Body of pancreas (tissue), 4 donors: ENCODE measurements at places on chromosomes 4 and X. TPM values are rescaled to one million over a fixed set of nuclear protein-coding genes. Genes with fewer than 3 reads are reported as not detected.

The TLR6 gene
- total RNA-seq = 0.99 TPM

The SHROOM3 gene
- 56.7 TPM for total RNA-seq

The SPINK2 gene
- total RNA-seq = not detected

The SLC34A2 gene
- total RNA-seq = 2.0 TPM

The RAB41 gene
- total RNA-seq = not detected

The PCDH10 gene
- total RNA-seq = 0.33 TPM

The GPRIN3 gene
- 5.3 TPM for total RNA-seq

The FAM236B gene
- total RNA-seq = not detected

The PPP4R3C gene
- total RNA-seq = not detected

The SLC49A3 gene
- 8.2 TPM for total RNA-seq

The DGKK gene
- not detected for total RNA-seq

- H3K36me3 ChIP-seq = no peaks in the 10 kb centered on the region
- no peaks in the 10 kb centered on the region for H3K4me1 ChIP-seq
- H3K4me3 ChIP-seq = no peak overlapping the region
- no peak overlapping the region for H3K27ac ChIP-seq
- DNase-seq = no peak
- no peaks in the 10 kb centered on the region for H3K27me3 ChIP-seq
These were observed 179.4 kb upstream of the PACRGL start for GRCh38 chr4:20520901-20521300.

DNA sequence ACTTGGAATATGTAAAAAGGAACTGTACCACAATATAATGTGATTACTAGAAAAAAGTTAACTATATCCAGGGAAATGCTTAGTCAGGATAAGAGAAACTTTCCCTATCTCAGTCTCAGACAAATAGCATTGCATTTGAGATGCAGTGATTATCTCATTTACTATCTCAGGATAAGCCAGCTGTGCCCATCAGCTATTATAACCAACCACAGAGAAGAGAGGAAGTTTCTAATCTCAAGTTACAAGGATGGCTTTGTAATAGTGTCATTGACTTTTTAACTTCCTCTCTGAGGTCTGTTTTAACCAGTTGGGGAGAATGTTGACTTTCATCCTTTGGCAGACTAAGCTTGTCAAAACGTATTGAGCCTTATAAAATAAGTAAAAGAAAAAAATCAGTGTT lies 56.5 kb downstream of the SNX25 start:
- H3K27me3 ChIP-seq = no peaks in the 10 kb centered on the region
- peaks cover 4% of the 10 kb centered on the region for H3K4me1 ChIP-seq
- H3K36me3 ChIP-seq = no peaks in the 10 kb centered on the region
- H3K27ac ChIP-seq = no peak overlapping the region
- DNase-seq = no peak

GRCh38 chrX:153644356-153645125 lies 2.5 kb upstream of the DUSP9 start:
- DNase-seq = no peak
- peaks cover 17% of the 10 kb centered on the region for H3K4me1 ChIP-seq
- H3K4me3 ChIP-seq = no peak overlapping the region
- H3K27me3 ChIP-seq = no peaks in the 10 kb centered on the region
- H3K27ac ChIP-seq = no peak overlapping the region
- H3K36me3 ChIP-seq = no peaks in the 10 kb centered on the region

- no peaks in the 10 kb centered on the region for H3K36me3 ChIP-seq
- peaks cover 79% of the 10 kb centered on the region for H3K4me1 ChIP-seq
- DNase-seq = peak; percentile 48
- peak overlapping the region; percentile 88 for H3K27ac ChIP-seq
These were observed 586 bp downstream of the BCAP31 start for GRCh38 chrX:153723351-153724251.

- no peaks in the 10 kb centered on the region for H3K36me3 ChIP-seq
- no peaks in the 10 kb centered on the region for H3K27me3 ChIP-seq
- H3K4me3 ChIP-seq = no peak overlapping the region
- no peak overlapping the region for H3K27ac ChIP-seq
These were observed 2054.9 kb downstream of the PCDH7 start for GRCh38 chr4:32775049-32775448.

- H3K36me3 ChIP-seq = no peaks in the 10 kb centered on the region
- no peak overlapping the region for H3K27ac ChIP-seq
- no peak for DNase-seq
These were observed 6.7 kb upstream of the CD38 start for GRCh38 chr4:15771216-15772058.

DNA sequence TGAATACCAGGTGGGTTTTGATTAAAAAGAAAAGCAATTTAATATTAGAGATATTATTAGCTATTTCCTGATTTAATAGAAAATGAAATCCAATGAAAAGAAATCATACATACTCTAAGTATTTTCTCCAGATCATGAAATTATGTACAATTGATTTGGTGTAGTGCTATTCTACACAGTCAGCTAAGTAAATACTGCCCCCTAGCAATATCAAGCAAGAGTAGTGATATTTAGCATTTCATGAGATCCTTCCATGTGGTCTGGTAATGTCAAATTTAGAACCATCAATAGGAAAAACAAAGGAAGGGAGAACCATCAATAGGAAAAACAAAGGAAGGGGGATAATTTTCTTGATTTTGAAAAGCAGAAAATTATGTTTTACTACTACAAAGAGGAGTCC lies 114.6 kb downstream of the TBCK start:
- DNase-seq = no peak
- H3K27me3 ChIP-seq = no peaks in the 10 kb centered on the region
- no peak overlapping the region for H3K4me3 ChIP-seq
- H3K4me1 ChIP-seq = no peaks in the 10 kb centered on the region
- no peak overlapping the region for H3K27ac ChIP-seq

DNA sequence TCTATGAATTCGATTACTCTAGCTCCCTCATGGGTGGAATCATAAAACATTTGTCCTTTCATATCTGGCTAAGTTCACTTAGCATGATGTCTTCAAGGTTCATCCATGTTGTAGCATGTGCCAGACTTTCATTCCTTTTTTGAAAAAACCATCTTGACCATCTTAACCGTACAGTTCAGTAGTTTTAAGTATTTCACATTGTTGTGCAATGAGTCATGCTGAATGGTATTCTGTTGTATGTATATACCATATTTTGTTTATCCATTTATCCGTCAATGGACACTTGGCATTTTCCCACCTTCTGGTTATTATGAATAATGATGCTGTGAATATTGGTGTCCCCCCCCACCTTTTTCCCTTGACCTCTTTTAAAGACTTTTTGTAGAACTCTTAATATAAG lies 72.4 kb upstream of the TLR2 start:
- H3K4me3 ChIP-seq = no peak overlapping the region
- DNase-seq = no peak
- H3K4me1 ChIP-seq = no peaks in the 10 kb centered on the region
- H3K36me3 ChIP-seq = no peaks in the 10 kb centered on the region
- no peak overlapping the region for H3K27ac ChIP-seq

DNA sequence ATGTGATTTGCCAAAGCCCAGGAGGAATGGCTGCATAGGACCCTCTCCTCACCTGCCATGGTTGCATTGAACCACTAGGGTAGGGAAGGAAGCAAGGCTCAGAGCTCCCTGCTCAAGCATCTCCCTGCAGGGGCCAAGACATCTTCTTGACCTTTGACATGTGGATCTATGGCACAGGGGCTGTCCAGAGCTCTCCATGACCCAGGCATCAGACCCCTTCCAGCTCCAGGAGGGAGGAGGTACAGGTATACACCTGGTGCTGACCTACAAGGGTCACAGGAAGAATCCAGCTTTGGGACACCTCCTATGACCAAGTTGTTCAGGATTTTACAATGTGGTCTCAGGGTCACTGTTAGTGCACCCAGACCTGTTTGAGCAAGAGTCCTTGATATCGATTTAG lies 23.2 kb upstream of the ASMTL start:
- no peak overlapping the region for H3K4me3 ChIP-seq
- no peak for DNase-seq
- no peaks in the 10 kb centered on the region for H3K27me3 ChIP-seq
- H3K4me1 ChIP-seq = no peaks in the 10 kb centered on the region
- no peak overlapping the region for H3K27ac ChIP-seq

DNA sequence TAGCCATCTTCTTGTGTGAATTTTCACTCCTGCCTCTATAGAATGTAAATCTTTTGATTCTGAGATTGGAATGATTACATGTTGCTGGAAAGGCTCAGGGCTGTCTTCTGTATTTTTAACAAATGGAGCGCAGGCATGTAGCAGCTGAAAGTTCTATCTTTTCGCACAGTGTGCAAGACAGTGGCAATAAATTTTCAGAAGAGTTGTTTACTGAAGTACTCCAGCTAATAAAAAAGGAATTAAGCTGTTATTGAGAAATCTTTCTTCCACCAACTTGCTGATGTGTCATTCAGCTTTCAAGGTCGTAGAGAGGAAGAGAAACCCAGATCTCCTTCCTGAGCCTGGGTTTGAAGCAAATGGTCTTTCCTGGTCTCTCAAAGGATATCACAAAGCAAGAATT lies 122.0 kb upstream of the PUDP start:
- H3K36me3 ChIP-seq = no peaks in the 10 kb centered on the region
- H3K27ac ChIP-seq = no peak overlapping the region
- H3K27me3 ChIP-seq = no peaks in the 10 kb centered on the region
- no peak overlapping the region for H3K4me3 ChIP-seq
- DNase-seq = no peak

DNA sequence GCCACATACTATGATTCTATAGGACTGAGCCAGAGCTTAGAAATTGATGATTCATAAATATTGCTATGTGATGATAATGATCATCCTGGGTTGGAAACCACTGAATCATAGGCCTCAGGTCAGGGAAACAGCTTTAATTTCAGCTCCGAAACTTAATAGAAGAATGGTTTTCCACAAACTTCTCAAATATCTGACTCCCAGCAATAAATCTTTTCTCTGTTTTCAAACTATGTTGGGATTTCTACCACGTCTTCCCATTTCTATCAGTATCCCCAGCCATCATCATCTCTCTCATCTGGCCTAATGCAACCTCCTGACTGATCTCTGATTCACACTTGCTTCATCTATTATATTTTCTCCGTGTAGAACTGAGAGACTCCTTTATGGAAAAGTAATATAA lies 521.8 kb upstream of the AGA start:
- H3K4me3 ChIP-seq = no peak overlapping the region
- no peaks in the 10 kb centered on the region for H3K4me1 ChIP-seq
- no peak for DNase-seq
- no peak overlapping the region for H3K27ac ChIP-seq
- H3K36me3 ChIP-seq = no peaks in the 10 kb centered on the region

- H3K4me3 ChIP-seq = no peak overlapping the region
- no peak for DNase-seq
- H3K36me3 ChIP-seq = no peaks in the 10 kb centered on the region
- no peak overlapping the region for H3K27ac ChIP-seq
- no peaks in the 10 kb centered on the region for H3K27me3 ChIP-seq
- peaks cover under 1% of the 10 kb centered on the region for H3K4me1 ChIP-seq
These were observed 27.0 kb upstream of the TMEM131L start for GRCh38 chr4:153438916-153439756.

GRCh38 chrX:150902434-150903109 lies 4.1 kb upstream of the CD99L2 start:
- no peaks in the 10 kb centered on the region for H3K36me3 ChIP-seq
- H3K4me3 ChIP-seq = no peak overlapping the region
- no peaks in the 10 kb centered on the region for H3K27me3 ChIP-seq
- peaks cover under 1% of the 10 kb centered on the region for H3K4me1 ChIP-seq
- no peak for DNase-seq

- no peaks in the 10 kb centered on the region for H3K36me3 ChIP-seq
- H3K27ac ChIP-seq = no peak overlapping the region
- H3K4me1 ChIP-seq = peaks cover 15% of the 10 kb centered on the region
- H3K4me3 ChIP-seq = no peak overlapping the region
- no peaks in the 10 kb centered on the region for H3K27me3 ChIP-seq
- DNase-seq = no peak
These were observed 7.9 kb upstream of the PPP3CA start for GRCh38 chr4:101355246-101355645.

- H3K27ac ChIP-seq = no peak overlapping the region
- H3K4me1 ChIP-seq = no peaks in the 10 kb centered on the region
- H3K4me3 ChIP-seq = no peak overlapping the region
- no peak for DNase-seq
- no peaks in the 10 kb centered on the region for H3K27me3 ChIP-seq
- H3K36me3 ChIP-seq = no peaks in the 10 kb centered on the region
These were observed 466.8 kb upstream of the FAM241A start for GRCh38 chr4:111678479-111678878.

GRCh38 chr4:130210864-130211263 lies 1114.9 kb downstream of the C4orf33 start:
- no peaks in the 10 kb centered on the region for H3K36me3 ChIP-seq
- H3K4me1 ChIP-seq = no peaks in the 10 kb centered on the region
- H3K27ac ChIP-seq = no peak overlapping the region
- H3K4me3 ChIP-seq = no peak overlapping the region
- DNase-seq = no peak
- no peaks in the 10 kb centered on the region for H3K27me3 ChIP-seq

DNA sequence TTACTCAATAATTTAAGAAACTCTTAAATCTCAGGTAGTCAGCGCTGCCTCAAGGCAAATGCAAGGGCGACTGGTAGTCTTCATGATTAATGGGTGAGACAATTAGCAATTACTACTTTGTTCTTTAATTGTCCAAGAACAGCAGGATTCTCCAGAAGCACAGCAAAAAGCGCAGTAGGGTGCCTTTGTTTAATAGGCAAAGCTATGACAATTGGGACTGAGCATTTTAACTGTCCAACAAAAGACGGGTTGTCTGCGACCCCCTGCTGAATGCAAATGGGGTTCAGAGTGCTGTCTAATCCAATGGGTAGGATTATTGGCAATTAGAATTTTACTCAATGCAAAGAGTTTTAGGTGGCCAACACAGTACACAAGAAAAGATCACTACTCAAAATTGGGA lies 286.1 kb downstream of the CHIC1 start:
- H3K36me3 ChIP-seq = no peaks in the 10 kb centered on the region
- no peak for DNase-seq
- H3K4me1 ChIP-seq = no peaks in the 10 kb centered on the region
- no peak overlapping the region for H3K27ac ChIP-seq

GRCh38 chr4:26093551-26093950 lies 179.5 kb downstream of the SMIM20 start:
- H3K4me1 ChIP-seq = no peaks in the 10 kb centered on the region
- H3K27me3 ChIP-seq = no peaks in the 10 kb centered on the region
- no peak overlapping the region for H3K4me3 ChIP-seq
- DNase-seq = no peak
- no peak overlapping the region for H3K27ac ChIP-seq
- no peaks in the 10 kb centered on the region for H3K36me3 ChIP-seq

DNA sequence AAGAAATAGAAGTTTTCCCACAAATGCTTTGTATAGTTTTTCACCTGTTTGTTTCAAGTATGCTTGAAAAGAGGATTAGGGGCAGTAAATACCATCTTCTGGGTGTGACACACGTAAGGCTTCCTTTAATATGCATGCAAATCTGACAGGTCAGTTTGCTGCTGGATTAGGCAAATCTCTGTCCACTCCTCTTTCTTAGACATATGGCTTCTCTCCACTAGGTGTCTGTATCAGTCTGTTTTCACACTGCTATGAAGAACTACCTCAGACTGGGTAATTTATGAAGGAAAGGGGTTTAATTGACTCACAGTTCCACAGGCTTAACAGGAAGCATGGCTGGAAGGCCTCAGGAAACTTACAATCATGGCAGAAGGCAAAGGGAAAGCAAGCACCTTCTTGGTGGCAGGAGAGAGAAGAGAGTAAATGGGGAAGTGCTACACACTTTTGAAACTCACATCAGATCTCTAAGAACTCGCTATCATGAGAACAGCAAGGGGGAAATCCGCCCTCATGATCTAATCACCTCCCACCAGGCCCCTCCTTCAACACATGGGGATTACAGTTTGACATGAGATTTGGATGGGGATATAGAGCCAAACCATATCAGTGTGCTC lies 66.9 kb downstream of the TAB3 start:
- H3K36me3 ChIP-seq = no peaks in the 10 kb centered on the region
- H3K27ac ChIP-seq = no peak overlapping the region
- no peak for DNase-seq
- H3K4me3 ChIP-seq = no peak overlapping the region
- H3K27me3 ChIP-seq = no peaks in the 10 kb centered on the region
